ENCODE measurements at places on chromosomes 7 and 10. TPM values are rescaled to one million over a fixed set of nuclear protein-coding genes. Genes with fewer than 3 reads are reported as not detected.

DNA sequence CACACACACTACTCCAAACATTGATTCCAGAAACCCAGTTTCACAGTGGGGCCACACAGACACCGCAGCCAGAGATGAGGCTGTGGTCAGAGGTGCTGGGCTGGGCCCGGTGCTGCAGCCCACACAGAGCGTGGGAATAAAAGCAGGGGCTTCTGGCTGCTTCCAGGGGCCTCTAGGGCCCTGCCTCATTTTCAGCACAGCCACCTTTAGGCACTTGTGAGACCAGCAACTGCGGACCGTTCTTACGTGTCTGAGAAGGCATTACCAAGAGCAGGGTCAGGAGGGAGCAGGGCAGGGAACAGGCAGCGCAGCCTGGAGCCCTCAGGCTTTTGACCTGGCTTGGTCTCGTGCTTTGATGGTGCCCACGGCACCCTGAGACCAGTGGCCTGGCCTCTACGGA, 270.4 kb downstream of the DNAJB6 start:
- no peak for DNase-seq

GRCh38 chr10:47309408-47310089, 9.6 kb downstream of the GDF10 start:
- no peak for DNase-seq

GRCh38 chr7:42002654-42003053, 234.4 kb downstream of the GLI3 start:
- no peak for DNase-seq

DNA sequence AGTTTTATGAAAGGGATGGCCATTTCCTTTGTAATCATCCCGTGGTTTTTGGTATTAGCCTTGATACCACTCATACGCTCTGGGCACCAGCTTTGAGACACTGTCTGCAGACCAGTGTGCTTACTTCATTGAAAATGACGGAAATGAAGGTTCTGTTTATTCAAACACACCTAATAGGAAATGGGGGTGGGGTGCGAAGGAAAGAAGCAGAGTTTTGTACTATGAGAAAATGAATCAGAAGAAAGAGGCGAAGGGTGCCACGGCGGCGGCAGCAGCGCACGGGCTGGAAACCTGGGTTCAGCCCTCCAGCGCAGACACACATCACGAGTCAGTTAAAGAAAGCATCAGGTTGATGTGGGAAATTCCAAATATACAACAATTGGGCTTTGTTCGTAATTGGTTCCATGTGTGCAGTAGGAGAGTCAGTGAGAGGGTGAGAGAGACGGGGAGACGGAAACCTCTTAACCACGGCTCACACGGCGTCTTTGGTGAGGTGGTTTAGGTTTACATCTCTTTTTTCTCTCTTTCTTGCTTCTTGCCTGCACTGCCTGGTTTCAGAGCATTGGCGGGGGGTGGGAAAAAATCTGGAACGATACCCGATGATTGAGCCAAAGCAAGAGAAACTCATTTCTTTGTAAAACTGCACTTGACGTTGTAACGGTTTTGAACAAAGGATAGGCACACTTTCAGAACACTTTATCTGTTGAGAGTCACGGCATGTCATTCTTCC, 321.2 kb downstream of the FRMD4A start:
- no peak for DNase-seq

DNA sequence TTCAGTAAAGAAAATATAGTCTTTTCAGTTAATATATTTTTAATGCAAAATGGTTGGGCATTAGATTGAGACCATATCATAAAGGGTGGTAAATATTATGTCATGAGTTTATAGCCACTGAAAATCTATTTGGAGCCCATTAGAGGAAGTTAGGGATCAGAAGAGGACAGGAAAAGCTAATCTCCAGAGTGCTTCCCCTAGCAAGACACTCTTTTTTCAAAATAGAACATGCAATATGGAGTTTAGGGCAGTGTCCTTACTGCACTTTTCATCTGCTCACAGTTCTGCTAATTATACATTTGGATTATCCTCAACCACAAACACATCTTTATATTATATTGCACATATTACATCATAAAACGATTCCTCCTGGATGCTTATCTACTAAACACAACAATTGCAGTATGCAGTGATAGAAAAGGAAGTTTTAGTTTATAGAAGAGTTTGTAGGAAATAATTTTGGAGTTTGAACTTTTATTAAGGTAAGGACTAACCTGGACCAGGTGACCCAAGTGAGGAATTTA, 159.8 kb downstream of the PHF14 start:
- no peak for DNase-seq

DNA sequence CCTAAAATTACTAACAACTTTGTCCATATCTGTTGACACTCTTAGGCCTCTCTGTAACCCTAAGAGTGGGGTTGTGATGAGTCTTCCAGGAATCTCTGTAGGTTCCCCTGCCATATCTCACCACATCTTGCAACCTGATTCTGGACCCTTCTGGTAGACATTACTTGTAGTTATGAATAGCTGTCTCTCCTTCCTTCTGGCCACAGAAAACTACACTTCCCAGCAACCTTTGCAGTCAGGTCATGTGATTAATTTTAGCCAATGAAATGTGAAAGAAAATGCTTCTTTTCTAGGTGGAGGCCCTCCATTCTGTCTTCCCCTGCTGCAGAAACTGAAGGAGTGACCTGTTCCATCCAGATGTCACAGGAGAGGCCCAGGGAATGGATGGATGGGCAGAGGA, 147.6 kb upstream of the AOAH start:
- no peak for DNase-seq

DNA sequence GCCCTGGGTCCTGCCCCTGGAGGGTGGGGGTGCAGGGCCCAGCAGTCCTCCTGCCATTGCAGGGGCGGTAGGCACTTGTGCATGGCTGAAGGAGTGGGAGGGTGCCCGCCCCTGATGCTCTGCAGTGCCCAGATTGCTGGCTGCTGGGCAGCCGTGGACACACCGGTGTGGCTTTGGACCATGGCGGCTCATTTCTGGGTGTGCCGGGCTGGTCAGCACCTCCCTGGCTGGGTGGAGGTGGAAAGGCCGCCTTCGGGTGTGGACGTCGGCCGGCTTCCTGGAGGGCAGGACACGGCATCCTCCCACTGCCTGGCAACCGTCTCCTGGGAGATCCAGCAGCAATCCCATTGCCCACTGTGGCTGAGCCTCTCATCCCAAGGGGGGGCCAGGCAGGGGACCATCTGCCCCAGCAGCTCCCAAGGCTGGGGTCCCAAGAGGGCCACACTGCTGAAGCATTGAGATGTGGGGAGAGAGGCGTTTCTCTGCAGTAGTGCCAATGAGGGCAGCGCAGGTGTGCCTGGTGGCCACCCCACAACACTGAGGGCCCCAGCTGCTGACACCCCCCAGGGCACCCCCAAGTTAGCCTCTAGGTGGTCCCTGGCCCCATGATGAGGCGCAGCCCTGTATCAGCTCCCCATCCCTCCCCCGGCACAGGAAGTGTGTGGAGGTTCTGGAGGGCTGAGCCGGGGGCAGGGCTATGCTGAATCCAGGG, 12.9 kb downstream of the TTYH3 start:
- no peak for DNase-seq

- no peak for DNase-seq
Observed at GRCh38 chr10:26931223-26931622, 70.5 kb upstream of the ABI1 start.

GRCh38 chr10:12409161-12409560, 59.8 kb downstream of the CAMK1D start:
- no peak for DNase-seq

DNA sequence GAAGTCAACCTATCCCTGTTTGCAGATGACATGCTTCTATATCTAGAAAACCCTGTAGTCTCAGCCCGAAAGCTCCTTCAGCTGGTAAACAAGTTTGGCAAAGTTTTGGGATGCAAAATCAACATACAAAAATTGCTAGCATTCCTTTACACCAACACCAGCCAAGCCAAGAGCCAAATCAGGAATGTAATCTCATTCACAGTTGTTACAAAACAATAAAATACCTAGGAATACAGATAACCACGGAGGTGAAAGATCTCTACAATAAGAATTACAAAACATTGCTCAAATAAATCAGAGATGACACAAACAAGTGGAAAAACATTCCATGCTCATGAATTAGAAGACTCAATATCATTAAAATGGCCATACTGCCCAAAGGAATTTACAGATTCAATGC, 50.4 kb upstream of the ZNF365 start:
- no peak for DNase-seq

GRCh38 chr7:70646536-70647248, 485.3 kb upstream of the GALNT17 start:
- no peak for DNase-seq

- DNase-seq: no peak
Observed at GRCh38 chr10:35027567-35027966, 62.6 kb downstream of the CUL2 start.

DNA sequence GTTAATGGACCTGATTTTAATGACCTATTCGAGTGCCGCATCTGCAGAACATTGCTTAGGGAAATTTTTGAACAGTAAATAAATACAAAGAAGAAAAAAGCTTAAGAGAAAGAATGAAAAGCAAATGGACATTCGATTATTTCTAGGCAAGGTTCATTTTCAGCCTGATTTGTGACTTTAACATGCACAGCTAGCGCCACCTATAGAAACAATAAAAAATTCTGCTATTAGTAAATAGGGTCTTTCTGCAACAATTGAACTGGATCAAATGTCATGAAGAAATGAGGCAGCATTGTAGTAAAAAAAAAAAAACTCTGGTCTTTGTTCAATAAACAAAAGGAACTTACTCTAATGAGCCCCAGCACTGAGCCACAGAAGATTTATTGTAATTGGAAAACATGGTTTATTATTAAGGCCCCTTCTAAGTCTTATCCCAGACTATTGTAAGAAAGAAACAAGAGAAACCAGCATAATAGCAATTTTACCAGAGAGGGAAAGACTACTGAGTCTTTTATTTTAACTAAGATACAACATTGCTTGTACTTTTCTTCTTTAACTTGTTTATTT, 41.4 kb upstream of the GHITM start:
- no peak for DNase-seq

GRCh38 chr7:112103246-112103645, 103.0 kb downstream of the DOCK4 start:
- no peak for DNase-seq

DNA sequence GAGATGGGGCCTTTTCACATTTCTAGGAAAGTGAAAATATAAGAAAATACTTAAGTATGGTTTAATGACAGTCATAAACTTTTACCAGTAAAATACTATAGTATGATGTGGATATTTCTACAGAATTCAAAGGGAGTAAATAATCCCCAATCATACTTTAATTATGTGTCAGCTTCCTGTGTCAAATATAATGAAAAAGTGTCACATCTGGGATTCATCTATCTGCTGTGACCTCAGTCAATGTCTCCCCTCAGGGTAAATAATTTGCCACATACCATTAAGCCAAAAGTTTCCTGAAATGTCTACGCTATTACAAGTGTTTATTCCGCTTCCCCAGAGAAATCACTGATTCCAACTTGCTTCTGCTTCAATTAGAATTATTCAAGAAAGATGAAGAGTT, 110.5 kb downstream of the ITGA8 start:
- DNase-seq: no peak

DNA sequence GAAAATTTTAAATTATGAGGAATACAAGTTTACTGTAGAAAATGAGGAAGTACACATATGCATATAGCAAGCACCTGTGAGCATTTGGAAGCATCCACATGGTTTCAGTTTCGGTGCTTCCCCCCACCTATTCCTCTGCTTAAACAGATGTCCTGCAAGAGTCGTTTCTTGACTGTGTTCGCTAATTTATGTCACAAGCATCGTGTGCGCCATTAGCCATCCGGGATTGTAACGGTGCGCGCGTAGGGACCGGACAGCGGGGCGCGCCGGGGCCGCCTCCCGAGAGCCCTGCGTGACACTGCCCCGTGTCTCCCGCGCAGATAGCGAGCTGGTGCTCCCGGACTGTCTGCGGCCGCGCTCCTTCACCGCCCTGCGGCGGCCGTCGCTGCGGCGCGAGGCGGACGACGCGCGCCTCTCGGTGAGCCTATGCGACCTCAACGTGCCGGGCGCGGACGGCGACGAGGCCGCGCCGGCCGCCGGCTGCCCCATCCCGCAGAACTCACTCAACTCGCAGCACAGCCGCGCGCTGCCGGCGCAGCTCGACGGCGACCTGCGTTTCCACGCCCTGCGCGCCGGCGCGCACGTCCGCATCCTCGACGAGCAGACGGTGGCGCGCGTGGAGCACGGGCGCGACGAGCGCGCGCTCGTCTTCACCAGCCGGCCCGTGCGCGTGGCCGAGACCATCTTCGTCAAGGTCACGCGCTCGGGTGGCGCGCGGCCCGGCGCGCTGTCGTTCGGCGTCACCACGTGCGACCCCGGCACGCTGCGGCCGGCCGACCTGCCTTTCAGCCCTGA, 90.9 kb downstream of the NEURL1 start:
- no peak for DNase-seq

The SEMA3D gene
- 27.9 TPM for total RNA-seq

The PRPS1L1 gene
- not detected for total RNA-seq

The C10orf90 gene
- total RNA-seq: not detected

The CYP26C1 gene
- 0.29 TPM for total RNA-seq

The TRIL gene
- total RNA-seq: 9.3 TPM

The CDK1 gene
- total RNA-seq: 39.2 TPM

The SLF2 gene
- total RNA-seq: 29.9 TPM

The FGF8 gene
- total RNA-seq: 2.4 TPM

The SERPINE1 gene
- total RNA-seq: 0.11 TPM

The LEP gene
- total RNA-seq: not detected

The OR2A42 gene
- total RNA-seq: not detected

All from progenitor cell of endocrine pancreas (in vitro differentiated cells).